ENCODE measurements at places on chromosomes 2 and 18.

DNA sequence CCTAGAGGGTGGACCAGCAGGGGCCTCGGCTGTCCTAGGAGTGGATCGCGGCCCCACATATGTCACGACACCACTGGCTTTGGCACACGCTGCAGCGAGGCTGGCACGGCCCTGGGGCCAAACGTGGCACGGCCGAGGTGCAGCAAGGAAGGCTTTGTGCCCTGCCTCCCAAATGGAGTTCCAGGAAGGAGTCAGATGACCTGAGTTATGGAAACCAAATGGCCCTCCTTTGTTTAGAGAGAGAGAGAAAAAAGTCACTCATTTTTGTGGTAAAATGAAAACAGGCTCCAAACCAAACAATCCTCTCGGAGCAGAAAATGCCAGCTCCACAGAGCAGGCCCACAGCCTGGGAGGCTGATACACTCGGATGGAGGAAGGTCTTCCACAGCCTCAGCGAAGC lies 105.6 kb downstream of the ANTXR1 start:
- DNase-seq = no peak

- DNase-seq = no peak
Measured at GRCh38 chr2:188485496-188485895, 193.8 kb downstream of the GULP1 start.

- no peak for DNase-seq
Measured at GRCh38 chr18:3479978-3480509, 30.1 kb downstream of the TGIF1 start.

GRCh38 chr18:64409511-64409910 lies 260.6 kb upstream of the LINC00305 start:
- peak; percentile 71 for DNase-seq

GRCh38 chr2:117407746-117408145 lies 406.7 kb upstream of the DDX18 start:
- DNase-seq = no peak

GRCh38 chr2:59463426-59463825 lies 1090.0 kb downstream of the BCL11A start:
- DNase-seq = no peak

DNA sequence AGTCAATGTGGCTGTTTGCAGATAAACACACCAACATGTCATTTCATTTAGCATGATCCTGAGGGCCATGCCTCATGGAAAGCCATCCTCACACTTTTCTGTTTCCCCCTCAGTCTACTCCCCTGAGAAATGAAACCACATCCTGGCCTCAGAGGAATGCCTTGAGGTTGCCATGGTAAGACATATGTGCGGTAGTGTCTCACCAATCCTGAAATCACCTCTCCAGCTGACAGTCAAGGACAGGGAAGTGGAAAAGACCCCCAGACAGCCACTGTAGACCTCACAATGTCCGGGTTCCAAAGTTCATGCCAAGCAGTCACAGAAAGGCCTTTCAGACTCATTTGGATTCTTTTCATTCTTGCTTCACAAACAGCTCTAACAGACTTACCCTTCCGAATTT lies 175.2 kb upstream of the PKDCC start:
- no peak for DNase-seq

GRCh38 chr2:60482222-60482621 lies 71.2 kb downstream of the BCL11A start:
- DNase-seq = no peak

GRCh38 chr2:636641-637405 lies 40.4 kb downstream of the TMEM18 start:
- DNase-seq = peak; percentile 69

DNA sequence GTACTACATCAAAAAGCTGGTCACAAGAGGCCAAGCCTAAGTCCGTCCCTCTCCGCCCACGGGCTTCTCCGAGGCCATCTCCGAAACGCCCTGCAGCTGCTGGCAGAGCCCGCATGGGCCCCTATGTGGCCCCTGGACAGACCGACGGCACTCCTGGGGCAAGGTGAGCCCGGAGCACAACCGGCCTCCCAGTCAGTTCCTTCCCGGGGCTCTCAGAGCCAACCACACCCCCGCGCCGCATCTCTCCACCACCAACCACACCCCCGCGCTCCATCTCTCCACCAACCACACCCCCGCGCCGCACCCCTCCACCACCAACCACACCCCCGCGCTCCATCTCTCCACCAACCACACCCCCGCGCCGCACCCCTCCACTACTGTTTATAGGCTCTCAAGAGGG lies 93.5 kb downstream of the ZNF516 start:
- no peak for DNase-seq

- DNase-seq = no peak
Measured at GRCh38 chr18:21650311-21650710, 38.2 kb downstream of the SNRPD1 start.

All from Kasumi-1 (cell line).